ENCODE measurements at places on chromosomes 5 and 9.

GRCh38 chr5:57858905-57859304 lies 376.3 kb upstream of the ACTBL2 start:
- no peak for DNase-seq

- peak; percentile 86 for DNase-seq
Measured at GRCh38 chr9:36746415-36746814, 173.7 kb downstream of the MELK start.

DNA sequence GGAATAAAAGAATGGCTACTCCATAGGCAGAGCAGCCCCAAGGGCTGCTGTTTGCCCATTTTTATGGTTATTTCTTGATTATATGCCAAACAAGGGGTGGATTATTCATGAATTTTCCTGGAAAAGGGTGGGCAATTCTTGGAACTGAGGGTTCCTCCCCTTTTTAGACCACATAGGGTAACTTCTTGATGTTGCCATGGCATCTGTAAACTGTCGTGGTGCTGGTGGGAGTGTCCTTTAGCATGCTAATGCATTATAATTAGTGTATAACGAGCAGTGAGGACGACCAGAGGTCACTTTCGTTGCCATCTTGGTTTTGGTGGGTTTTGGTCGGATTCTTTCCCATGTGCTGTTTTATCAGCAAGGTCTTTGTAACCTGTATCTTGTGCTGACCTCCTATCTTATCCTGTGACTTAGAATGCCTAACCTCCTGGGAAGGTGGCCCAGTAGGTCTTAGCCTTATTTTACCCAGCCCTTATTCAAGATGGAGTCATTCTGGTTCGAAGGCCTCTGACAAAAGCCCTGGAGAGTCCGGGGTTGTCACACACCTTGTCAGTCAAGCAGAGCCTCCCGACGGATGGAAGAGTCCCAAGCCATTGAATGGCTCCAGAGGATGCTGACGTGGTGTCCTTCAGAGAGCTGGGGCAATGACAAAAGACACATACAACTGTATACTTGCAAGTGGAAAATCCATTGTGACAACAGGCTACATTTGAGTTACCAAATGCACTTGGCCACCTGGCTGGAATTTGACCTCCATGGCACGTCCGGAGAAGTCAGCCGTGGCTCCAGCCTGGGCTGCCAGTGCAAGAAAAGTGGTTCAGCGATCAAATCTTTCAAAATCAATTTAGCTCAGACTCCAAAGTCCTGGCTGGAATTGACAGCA lies 67.1 kb upstream of the CLINT1 start:
- no peak for DNase-seq

GRCh38 chr9:71628247-71628646 lies 140.1 kb downstream of the CEMIP2 start:
- no peak for DNase-seq

GRCh38 chr5:1517838-1518237 lies 5.9 kb downstream of the LPCAT1 start:
- no peak for DNase-seq

- DNase-seq = no peak
Measured at GRCh38 chr5:152288499-152288898, 116.6 kb downstream of the NMUR2 start.

- DNase-seq = no peak
Measured at GRCh38 chr5:154663424-154663823, 91.8 kb upstream of the LARP1 start.

- no peak for DNase-seq
Measured at GRCh38 chr5:110969502-110969901, 102.0 kb upstream of the TSLP start.

- no peak for DNase-seq
Measured at GRCh38 chr9:136578915-136579649, 33.2 kb upstream of the NOTCH1 start.

DNA sequence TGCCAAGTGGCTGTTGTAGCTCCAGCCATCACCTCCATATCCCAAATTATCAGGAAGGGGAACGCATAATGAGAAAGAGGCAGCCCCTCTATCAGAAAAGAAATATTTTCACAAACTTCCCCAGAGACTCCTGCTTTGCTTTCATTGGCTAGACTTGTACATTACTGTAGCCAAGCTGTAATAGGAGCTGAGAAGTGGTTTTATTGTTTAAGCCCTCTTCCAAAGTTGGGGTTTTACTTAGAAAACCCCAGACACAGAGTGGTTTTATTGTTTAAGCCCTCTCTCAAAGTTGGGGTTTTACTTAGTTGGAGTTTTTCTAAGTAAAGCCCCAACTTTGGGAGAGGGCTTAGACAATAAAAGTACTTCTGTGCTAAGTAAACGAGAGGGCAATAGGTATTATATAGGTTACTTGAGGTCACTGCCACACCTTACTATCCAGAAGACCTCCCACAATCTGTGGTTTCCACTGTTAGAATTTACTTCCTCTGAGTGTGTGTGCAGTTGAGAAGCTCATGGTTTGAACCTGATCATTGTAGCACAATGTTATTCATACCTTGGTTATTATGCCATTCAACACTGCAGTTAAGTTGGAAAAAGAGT lies 215.7 kb upstream of the OTULINL start:
- DNase-seq = no peak

DNA sequence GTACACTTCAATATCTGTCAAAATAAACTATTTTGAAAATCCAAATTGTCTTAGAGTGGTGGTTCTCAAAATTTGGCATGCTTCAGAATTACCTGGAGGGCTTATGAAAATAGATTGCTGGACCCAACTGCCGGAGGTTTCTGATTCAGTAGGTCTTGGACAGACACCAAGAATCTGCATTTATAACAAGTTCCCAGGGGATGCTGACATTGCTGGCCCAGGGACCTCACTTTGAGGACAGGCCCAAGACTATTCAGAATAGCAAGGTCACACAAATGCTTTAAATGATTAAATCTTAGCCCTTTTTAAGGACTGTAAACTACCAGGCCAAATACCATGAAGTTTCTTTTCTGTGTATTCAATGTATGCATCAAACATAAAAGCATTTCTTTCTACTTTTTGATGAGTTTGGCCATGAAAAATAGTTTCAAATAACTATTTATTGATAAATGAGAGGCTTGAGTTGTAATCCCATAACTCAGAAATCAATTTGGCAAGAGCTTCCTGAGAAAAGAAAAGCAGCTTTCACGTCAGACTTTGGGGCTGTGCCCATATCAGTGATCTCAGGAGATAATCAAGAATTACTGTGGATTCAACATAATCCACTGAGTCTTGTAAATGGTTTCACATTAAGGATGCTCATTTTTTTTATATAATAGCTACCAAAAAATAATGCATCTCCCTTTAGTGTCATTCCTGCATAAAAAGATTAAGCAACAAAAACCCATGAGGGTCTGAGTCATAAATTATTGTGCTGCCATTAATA lies 191.4 kb downstream of the FRMD3 start:
- no peak for DNase-seq

Data from DMS79 treated with DMSO at 0.1 percent for 48 hours (cell line).